ENCODE measurements at places on chromosomes 16 and 17.

DNA sequence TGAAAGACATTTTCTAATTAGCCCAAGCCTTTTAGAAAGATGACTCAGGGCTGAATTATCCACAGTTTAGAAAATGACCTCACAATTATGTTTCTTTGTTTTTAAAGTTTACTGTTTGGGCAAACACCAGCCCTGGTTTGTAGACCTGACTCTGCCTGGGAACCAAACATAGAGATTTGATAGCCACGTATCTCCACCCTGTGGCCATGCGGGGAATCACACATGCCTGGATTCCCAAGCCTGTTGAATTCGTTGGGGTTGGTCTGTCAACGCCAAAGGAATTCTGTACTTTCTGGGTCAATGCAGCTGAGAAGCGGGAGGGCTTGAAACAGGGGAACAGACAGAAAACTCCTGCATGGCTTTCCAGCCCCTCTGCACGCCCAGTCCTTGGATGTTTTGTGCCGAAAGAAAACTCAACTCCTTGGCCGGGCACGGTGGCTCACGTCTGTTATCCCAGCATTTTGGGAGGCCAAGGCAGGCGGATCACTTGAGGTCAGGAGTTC is 26.9 kb downstream of the CD300A start:
- DNase-seq, result peak; percentile 91
- peaks cover 5% of the 10 kb centered on the region for H3K27me3 ChIP-seq

- peak; percentile 69 for DNase-seq
- H3K4me1 ChIP-seq, result peaks cover 19% of the 10 kb centered on the region
- peaks cover 80% of the 10 kb centered on the region for H3K27me3 ChIP-seq
Observed at GRCh38 chr17:48646183-48647102, 20.3 kb upstream of the HOXB9 start.

DNA sequence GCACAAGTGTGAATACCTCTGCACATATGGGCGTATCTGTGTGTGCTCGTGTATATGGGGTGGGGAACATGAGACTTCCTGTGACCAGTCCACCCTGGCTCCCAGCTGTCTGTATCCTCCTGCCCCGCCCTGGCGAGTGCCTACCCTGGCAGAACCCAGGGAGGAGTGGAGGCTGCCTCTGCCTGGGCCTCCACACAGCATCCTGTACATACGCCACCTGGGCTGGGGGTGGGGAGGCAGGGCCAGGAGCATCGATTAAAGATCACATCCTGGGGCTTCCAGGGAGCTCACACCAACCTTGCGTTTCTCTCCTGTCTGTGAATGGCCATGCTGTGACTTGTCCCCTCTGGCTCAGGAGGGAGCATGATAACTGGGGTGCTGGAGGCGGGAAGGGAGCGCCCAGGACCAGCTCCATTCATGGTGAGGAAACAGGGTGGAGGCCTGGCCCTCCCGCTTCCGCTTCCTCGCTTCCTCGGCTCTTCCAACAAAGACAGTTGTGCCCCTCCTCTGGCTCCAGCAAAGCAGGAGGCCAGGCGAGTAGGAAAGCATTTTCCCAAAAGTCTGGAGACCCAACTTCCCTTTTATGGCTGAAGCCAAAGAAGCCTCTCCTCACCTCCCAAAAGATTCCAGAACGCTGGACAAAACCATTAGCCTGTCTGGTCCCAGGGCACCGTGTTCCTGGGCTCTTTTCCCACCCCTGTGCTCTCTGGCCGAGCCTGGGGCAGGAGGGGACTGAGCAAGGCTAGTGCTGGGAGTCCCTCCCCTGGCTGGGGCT is 22.9 kb downstream of the ADAM11 start:
- H3K27ac ChIP-seq, result no peak overlapping the region
- no peak overlapping the region for H3K4me3 ChIP-seq
- H3K27me3 ChIP-seq, result peaks cover 7% of the 10 kb centered on the region
- DNase-seq, result no peak
- H3K36me3 ChIP-seq, result no peaks in the 10 kb centered on the region

DNA sequence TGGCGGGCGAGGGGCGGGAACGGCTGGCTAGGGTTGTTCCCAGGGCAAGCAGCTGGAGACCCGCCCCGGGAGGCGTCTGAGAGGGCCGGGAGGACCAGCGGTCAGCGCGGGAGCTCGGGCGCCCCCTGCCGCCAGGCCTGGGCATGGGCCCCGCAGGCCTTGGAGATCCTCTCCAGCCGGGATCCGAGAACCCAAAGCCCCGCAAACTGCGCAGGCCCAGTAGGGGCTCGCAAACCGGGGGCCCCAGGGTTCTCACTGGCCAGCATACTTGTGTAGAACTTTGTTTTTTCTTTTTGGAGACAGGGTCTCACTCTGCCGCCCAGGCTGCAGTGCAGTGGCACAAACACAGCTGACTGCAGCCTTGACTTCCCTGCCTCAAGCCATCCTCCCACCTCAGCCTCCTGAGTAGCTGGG is 20.8 kb upstream of the ZNF423 start:
- H3K4me3 ChIP-seq, result no peak overlapping the region
- peaks cover 35% of the 10 kb centered on the region for H3K27me3 ChIP-seq
- no peak overlapping the region for H3K27ac ChIP-seq
- no peaks in the 10 kb centered on the region for H3K4me1 ChIP-seq
- DNase-seq, result peak; percentile 80

DNA sequence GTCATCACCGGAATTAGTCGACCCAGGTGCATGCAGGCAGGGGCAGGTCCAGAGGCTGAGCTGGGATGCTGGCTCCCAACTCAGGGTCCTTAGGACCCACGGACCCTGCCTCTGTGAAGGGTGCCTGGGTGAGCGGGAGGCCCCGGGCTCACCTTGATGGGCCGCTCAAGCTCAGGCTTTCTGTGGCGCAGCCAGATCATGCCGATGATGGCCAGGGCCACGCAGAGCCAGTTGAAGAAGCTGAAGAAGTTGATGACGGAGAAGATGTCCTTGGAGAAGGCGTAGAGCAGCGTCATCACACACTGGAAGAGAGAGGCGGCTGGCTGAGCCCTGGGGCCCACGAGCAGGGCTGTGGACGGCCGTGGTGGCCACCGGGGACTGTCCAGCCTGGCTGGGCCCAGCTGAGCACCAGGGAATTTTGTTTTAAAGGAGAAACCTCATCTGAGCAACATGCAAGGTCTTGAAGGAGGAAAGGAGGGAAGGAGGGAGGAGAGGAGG is 32.9 kb downstream of the SLC7A5 start:
- H3K4me1 ChIP-seq, result no peaks in the 10 kb centered on the region
- no peak overlapping the region for H3K27ac ChIP-seq
- H3K27me3 ChIP-seq, result no peaks in the 10 kb centered on the region
- DNase-seq, result no peak
- peaks cover 60% of the 10 kb centered on the region for H3K36me3 ChIP-seq

GRCh38 chr16:14198572-14198971 is 127.5 kb downstream of the MRTFB start:
- DNase-seq, result no peak
- H3K4me1 ChIP-seq, result peaks cover 9% of the 10 kb centered on the region
- H3K27ac ChIP-seq, result no peak overlapping the region
- no peaks in the 10 kb centered on the region for H3K36me3 ChIP-seq
- no peaks in the 10 kb centered on the region for H3K27me3 ChIP-seq

DNA sequence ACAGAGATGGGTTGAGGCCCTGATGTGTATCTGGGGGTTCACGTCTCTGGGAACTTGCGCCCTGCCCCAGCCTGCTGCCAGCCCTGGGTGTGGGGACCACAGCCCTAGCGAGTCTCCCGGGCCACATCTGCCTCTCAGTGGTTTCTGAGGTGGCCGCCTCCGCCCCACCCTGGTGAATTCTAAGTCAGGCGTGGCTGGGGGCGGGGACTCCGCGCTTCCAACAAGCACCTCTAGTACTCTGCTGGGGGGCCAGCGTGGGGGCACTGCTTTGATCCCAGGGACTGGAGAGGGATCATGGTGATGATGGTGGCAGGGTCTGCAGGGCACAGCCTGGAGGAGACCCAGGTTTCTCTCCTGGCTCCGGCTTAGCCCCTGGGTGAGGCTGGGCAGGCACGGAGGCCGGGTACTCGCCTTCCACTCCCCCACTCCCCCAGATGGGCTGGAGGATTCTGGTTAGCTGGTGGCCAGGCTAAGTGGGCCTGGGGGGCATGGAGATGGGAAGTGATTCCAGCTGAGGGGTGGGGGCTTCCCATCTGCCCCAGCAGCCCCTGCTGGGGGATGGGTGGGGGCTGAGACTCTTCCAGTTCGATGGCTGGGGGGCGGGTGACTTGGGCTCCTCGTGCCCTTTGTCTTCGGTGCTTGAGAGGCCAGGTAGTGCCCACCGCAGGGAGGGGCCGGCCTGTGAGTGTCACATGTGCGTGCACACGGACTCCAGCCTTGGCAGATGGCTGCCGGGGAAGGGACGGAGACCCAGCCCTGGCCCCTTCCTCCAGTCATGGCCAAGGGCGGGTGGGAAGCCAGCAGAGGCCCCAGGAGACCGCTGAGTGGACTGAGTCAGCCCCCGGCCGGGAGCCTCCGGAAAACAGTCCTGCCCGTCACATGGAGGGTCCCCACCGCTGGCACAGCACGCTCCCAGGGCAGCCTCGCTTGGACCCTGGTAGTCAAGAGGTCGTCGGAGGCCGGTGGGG is 3.9 kb downstream of the GLIS2 start:
- DNase-seq, result peak; percentile 88
- peaks cover 11% of the 10 kb centered on the region for H3K4me1 ChIP-seq
- H3K36me3 ChIP-seq, result no peaks in the 10 kb centered on the region
- peaks cover 4% of the 10 kb centered on the region for H3K27me3 ChIP-seq
- H3K4me3 ChIP-seq, result no peak overlapping the region

DNA sequence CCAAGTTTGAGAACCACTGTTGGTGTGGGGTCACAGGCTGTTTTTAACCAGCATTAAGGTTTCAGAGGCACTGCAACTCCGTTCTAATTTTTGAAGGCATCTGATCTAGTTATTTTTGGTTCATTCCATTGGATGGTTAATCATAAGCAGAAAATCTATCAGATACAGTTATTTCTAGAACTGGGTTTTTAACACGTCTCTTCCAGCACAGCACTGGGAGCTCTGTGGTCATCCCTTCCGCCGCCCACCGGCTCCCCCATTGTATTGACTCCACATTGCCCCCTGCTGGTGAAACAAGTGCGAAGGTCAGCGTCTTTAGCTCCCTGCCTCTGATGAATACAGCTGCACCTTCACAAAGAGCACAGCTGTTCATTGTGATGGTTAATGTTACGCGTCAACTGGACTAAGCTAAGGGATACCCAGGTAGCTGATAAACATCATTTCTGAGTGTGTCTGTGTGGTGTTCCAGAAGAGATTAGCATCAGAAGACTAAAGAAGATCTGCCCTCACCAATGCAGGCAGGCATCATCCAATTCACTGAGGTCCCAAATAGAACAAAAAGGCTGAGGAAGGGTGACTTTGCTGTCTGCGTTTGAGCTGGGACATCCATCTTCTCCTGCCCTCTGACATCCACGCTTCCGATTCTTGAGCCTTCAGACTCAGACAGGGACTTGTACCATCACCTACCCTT is 8.5 kb downstream of the CCL18 start:
- no peak overlapping the region for H3K27ac ChIP-seq
- DNase-seq, result peak; percentile 87
- no peaks in the 10 kb centered on the region for H3K36me3 ChIP-seq
- H3K4me3 ChIP-seq, result no peak overlapping the region

DNA sequence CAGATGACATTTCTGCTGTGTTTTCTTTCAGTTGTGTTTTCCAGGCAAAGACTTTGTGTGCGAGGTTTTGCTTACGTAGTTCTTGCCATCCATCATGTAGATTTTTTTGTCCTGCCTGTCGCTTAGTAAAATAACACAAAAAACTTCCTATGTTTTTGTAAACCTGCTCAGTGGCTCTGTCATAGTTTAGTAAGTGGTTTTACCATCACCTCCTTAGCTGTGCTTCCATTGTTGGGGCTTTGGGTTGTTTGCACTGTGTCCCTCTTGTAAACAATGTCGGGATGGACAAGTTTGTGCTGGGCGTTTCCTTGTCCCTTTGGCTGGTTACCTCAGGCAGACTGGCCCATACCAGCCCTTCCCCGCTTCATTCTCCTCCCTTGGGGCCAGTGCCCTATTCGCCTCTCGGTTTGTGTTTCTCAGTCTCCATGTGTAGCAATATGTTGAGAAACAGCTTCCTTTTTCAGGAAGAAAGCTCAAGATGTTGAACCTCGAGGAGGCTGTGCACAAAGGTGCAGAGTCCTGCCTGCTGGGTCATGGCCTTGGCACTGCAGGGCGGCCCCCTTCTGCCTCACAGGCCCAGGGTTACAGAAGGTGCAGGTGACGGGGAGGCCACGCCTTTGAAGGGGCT is 74.6 kb downstream of the KSR1 start:
- peaks cover 9% of the 10 kb centered on the region for H3K36me3 ChIP-seq
- no peaks in the 10 kb centered on the region for H3K27me3 ChIP-seq
- peaks cover 66% of the 10 kb centered on the region for H3K4me1 ChIP-seq
- H3K4me3 ChIP-seq, result peak overlapping the region; percentile 30
- DNase-seq, result no peak

- no peak overlapping the region for H3K4me3 ChIP-seq
- no peak overlapping the region for H3K27ac ChIP-seq
- peaks cover 69% of the 10 kb centered on the region for H3K36me3 ChIP-seq
- no peaks in the 10 kb centered on the region for H3K4me1 ChIP-seq
Observed at GRCh38 chr17:12995896-12996295, 21.9 kb downstream of the ELAC2 start.

DNA sequence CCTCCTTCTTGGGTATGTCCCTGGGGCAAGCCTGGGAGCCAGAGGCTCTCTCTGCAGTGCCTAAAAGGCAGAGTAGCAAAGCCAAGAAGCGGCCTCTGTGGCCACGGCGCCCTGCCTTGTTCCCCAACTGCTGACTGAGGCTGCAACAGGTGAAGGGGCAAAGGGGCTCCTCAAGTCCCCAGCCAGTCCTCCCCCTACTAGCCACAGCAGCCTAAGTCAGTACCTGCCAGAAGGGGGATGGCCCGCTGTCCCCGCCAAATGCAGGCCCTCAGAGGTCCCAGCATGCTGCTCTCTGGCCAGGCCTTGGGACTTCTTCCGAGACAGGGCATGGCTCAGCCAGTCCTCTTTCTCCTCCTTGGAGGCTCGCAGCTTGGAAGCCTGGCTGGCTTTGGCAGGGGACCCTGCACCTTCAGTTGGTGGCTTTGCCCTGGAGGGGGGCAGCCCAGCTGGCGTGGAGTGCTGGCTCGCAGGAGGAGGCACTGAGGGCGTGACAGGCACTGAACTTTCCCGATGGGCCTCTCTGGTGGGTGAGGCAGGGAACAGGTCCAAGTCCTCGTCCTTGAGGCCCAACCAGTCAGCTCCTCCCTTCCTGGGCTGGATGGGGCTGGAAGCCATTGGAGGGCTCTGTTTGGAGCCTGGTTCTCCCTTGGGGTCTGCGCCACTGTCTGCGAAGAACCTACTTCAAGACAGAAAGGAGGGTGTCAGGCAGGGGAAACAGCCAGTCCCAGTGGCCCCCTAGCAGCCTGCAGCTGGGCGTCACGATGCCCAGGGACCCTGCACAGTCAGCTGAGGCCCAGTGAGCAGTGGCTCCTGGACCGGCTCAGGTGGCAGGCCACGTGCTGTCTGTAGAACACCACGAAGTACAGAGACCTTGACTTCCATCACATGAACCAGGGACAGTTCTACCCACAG is 17.6 kb downstream of the FBF1 start:
- no peak overlapping the region for H3K27ac ChIP-seq
- DNase-seq, result no peak
- peaks cover 5% of the 10 kb centered on the region for H3K36me3 ChIP-seq
- H3K27me3 ChIP-seq, result no peaks in the 10 kb centered on the region
- no peak overlapping the region for H3K4me3 ChIP-seq

GRCh38 chr17:3923466-3924190 is 7.4 kb upstream of the P2RX1 start:
- no peaks in the 10 kb centered on the region for H3K27me3 ChIP-seq
- H3K4me3 ChIP-seq, result no peak overlapping the region
- no peak for DNase-seq
- no peaks in the 10 kb centered on the region for H3K4me1 ChIP-seq
- H3K36me3 ChIP-seq, result peaks cover 17% of the 10 kb centered on the region
- H3K27ac ChIP-seq, result no peak overlapping the region

- no peaks in the 10 kb centered on the region for H3K36me3 ChIP-seq
- H3K4me1 ChIP-seq, result no peaks in the 10 kb centered on the region
- no peaks in the 10 kb centered on the region for H3K27me3 ChIP-seq
- H3K4me3 ChIP-seq, result no peak overlapping the region
Observed at GRCh38 chr16:78493573-78493972, 394.1 kb downstream of the WWOX start.
